ENCODE measurements at places on chromosomes 13 and 19.

- DNase-seq, result no peak
Measured at GRCh38 chr13:112756967-112757758, 67.3 kb downstream of the ATP11A start.

DNA sequence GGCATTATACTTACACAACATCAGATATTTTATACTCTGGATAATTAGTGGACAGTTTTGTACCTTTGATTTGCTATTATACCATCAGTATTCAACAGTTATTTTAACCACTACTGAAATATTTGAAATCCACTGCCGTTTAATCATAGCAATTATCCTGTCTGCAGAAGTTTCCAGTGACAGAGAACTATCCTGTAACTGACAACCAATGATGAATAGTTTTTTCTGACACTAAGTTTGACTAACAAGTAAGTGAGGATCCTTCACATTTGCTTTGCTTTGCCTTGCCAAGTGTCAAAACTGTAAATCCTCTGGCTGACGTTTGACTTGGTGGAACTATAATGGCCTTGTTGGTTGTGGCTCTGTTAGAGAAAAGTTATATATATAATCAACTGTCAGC is 410.7 kb downstream of the GPC5 start:
- no peak for DNase-seq

- DNase-seq, result no peak
Measured at GRCh38 chr13:35760735-35761281, 284.3 kb upstream of the MAB21L1 start.

GRCh38 chr19:41776700-41777099 is 19.7 kb upstream of the CEACAM3 start:
- no peak for DNase-seq

- no peak for DNase-seq
Measured at GRCh38 chr13:23500849-23501248, 67.3 kb upstream of the SACS start.

- no peak for DNase-seq
Measured at GRCh38 chr19:4443966-4444764, 13.4 kb downstream of the UBXN6 start.

GRCh38 chr13:97568850-97569249 is 134.9 kb downstream of the RAP2A start:
- DNase-seq, result no peak
